Karpas-422 (cell line): ENCODE measurements at places on chromosomes 12 and 14.
A peak's percentile ranks its signal among the peaks of the same experiment; 100 is the strongest.

GRCh38 chr12:95591731-95592130 lies 40.5 kb upstream of the USP44 start:
- DNase-seq: peak; percentile 32

DNA sequence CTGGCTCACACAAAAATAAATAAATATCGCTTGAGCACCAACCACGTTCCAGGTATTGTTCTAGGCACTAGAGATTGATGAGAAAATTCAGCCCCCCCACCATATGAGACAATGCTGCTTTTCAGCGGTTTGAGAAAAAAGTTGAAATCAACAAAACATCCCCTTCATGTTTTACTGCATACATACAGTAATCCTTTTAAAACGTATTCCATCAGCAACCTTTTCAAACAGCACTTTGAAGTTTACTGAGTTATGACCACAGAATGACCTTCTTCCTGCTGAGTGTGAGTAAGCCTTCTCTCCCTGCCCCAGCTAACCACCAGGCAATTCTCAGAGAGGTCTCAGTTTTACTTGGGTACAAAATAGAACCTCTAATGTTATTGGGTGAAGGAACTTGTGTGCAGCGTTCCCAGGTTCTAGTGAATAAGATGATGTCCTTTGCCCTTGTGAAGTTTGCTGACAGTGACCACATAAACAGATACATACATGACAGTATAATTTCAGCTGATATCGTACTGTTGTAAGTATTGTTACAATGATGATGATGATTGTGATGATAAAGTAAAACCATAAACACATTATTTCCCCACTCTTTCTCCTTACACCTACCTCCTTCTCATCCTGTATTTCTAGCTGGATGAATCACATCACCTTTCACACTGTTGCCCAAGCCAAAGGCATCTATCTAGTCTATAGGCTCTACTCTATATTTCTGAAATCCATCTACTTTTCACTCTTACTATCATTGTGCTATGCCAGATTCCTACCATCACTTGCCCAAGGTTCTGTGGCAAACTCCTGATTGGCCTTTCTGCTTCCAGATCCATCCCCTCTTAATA lies 124.4 kb upstream of the KRR1 start:
- no peak for DNase-seq

DNA sequence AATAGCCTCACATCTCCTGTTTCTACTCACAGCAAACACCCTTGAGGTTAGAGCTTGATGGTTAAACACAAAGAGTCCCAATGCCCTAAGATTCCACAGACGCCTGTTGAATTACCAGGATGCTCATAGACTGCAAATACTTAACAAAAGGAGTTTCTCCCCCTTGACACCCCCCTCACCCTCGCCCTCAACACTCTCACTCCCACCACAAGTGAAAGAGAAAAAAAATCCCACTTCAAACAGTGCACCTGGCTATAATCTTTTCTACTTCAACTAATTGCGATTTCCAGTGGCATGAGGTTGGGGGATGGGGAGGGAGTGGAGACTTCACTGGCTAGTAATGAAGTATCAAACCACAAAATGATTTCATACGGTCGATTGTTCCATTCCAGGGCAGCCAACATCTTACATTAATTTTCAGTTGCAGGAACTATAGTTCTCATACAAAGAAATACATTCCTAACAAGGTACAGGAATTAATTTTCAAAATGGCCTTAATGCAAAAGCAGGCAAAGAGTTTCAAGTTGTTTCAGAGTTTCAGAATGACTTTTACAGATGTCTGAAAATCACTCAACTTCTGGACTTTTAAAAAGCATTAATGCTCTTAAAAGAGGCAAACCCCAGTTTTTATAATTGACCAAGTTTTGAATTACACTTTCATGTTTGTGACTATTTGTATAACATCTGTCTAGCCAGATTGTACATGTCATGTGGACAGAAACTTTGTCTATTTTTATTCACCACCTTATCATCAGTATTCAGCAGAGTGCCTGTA lies 390.7 kb downstream of the C12orf75 start:
- DNase-seq: no peak

- DNase-seq: no peak
Measured at GRCh38 chr14:59332727-59333126, 132.5 kb downstream of the GPR135 start.

- DNase-seq: peak; percentile 48
Measured at GRCh38 chr14:60753264-60754119, 18.9 kb downstream of the MNAT1 start.

DNA sequence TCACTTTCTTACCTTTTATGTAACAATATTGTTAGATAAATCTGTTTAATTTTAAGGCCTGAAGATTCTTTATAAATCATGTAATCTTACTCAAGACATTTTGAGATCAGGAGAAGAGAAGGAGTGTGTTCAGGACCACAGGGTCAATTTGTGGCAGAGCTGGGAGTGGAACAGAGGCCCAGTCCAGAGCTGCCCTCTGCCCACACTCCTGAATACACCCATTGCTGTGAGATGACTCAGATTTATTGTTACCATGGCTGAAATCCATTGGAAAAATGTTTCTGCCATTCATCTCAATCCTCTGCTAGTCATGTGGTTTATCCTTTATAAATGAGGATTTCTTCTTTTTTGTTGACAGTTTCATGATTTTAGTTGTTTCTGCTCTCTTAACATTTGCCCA lies 100.5 kb upstream of the STXBP6 start:
- no peak for DNase-seq

GRCh38 chr12:69916544-69917235 lies 91.7 kb downstream of the MYRFL start:
- no peak for DNase-seq

GRCh38 chr14:68779761-68780323 lies 13.0 kb downstream of the ZFP36L1 start:
- no peak for DNase-seq

DNA sequence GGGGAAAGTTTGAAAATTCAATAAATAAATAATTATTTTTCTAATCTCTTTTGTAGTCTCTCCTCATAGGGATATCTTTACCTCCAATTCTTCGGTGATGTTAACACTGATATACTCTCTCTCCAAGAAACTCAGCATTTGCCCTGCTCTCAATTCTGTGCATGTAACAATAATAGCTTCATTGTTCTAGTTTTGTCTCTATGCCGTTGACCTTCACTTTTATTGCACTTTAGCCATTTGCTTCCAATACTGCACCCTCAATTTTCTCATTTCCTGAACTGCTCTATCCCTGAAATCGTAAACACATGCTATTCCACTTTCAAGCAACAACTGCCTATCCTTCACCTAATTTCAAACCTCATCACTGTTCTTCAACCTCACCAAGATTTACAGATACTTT lies 645.0 kb downstream of the C12orf50 start:
- DNase-seq: no peak

- DNase-seq: no peak
Measured at GRCh38 chr14:22896760-22897159, 13.7 kb downstream of the REM2 start.

DNA sequence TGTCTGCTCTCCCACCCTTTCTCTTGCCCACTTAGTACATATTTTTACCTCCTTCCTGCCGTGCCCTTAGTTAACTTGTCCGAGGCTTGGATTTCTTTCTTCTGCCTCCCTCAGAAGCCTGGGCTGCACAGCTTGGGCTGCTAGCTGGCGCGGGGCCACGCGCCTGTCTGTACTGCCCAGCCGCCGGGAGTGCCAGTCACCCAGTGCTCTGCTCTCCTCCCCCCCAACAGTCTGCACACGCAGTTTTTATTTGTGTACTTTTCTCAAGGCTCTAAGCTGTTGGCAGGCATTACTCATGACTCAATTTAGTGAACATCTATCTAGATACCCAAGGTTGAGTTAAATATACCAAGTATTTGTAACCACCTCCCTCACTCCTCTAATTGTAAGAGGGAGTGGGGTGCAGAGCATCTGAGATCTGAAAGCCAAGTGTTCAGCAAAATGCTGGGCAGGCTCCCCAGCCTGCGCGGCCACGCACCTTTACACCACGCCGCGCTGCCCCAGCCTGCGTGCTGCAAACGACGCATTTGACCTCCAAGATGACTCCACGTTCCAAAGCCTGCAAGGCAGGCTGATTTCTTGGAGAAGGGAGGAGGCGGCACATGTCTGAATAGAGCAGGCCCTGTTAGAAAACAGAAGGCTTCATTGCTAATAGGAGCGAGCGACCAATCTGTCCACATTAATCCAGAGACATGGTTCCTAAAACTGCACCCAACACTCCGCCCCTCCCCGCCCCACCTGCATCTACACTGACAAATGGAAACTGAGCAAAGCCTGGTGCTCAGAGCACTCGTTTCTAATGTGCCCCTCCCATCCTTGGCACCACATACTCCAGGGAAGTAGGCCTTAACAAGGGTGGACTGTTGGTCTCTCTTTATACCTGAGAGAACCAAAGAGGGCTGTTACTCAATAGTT lies 18.2 kb upstream of the CACNA2D4 start:
- DNase-seq: no peak
